ELF-1 (cell line): ENCODE measurements at places on chromosomes 5 and 9.

DNA sequence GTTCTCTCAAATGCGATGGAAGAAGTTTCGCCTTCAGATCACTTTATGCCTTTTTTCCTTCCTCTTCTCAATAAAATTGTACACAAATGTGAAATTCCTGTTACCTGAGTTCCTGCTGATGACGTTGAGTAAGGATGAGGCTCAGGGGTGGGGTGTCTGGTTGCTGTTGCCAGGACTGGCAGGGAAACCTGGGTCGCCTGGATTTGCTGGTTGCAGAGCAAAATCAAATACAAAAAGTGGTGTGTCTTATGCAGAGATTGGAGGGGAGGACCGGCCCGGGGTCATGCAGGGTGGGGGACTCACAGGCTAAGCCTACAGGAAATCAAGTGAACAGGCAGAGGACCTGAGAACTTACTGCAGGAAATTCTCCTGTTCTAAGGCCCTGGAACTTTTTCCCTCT, 39.2 kb downstream of the ANXA2R start:
- no peak for DNase-seq

DNA sequence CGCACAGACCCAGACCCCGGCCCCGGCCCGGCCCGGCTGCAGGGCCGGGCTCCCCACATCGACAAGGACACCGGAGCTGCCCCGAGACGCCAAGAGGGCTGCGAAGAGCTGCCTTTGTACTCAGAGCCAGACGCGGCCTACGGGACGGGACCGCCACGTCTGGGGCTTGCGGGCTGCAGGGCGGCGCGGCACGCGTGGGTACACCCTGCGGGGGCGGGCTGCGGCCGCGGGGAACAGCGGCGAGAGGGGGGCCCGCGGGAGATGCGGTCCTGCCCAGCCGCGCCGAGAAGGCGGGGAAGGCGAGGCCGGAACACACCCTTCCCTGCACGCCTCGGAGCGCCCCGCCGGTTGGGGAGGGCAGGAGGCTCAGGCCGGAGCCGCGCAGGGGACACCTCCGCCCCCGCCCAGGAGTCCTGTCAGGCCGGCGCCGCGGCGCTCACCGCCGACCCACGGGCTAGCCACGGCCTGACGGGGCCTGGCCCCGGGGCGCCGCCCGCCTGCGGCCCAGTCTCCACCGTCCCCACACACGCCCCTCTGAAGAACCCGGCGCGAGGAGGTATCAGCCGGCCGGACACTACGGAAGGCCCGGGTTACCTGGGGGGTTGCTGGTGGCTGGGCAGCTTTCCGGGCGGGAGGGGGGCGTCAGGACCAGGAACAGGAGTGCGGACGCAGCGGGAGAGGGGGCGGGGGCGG, 478 bp downstream of the RAB14 start:
- peak; percentile 36 for DNase-seq

GRCh38 chr9:99569840-99570239, 251.8 kb upstream of the NR4A3 start:
- DNase-seq, result no peak

- no peak for DNase-seq
These were observed 45.1 kb upstream of the PJA2 start for GRCh38 chr5:109454731-109455505.

DNA sequence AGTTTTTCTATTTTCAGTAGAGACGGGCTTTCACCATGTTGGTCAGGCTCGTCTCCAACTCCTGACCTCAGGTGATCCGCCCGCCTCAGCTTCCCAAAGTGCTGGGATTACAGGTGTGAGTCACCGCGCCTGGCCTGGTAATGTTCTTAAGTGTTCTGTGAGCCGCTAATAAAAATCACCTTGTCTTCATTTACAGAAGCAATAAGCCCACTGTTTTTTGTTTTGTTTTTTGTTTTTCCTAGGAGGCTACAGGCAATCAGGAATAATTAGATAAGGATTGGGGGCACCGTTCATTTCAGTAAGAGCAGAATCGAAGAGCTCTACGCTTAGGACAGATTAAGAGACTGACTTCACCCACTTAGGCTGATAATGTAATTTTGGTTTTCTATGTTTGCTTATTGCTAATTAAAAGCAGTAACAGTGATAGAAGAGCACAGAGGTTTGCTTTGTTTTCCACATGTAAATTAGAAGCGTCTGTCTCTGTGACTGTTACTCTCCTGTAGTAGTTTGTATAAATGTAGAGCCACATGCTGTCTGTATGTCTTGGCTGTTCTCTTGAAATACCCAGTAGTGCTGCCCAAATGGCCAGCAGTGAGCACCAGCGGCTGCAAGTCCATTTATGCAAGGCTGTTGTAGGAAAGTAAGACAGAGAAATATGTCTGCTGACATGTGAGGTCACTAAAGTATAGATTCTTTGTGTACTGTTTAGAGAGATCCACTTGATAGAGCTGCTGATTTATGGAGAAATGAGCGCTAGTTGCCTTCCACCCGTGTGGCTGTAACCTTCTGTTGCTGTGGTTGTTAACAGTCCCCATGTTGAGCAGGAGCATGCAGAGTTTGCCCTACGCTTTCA, 30.5 kb downstream of the TRIO start:
- no peak for DNase-seq

GRCh38 chr9:123111427-123112014, 78.1 kb downstream of the GPR21 start:
- no peak for DNase-seq

- no peak for DNase-seq
These were observed at the start of gene CARD9 for GRCh38 chr9:136373300-136374182. CARD9 (minus strand) TSS chr9:136373669; CDS start chr9:136372078, 1,591 bp downstream.

- no peak for DNase-seq
These were observed 74.7 kb downstream of the ZFAND5 start for GRCh38 chr9:72290311-72290710.

DNA sequence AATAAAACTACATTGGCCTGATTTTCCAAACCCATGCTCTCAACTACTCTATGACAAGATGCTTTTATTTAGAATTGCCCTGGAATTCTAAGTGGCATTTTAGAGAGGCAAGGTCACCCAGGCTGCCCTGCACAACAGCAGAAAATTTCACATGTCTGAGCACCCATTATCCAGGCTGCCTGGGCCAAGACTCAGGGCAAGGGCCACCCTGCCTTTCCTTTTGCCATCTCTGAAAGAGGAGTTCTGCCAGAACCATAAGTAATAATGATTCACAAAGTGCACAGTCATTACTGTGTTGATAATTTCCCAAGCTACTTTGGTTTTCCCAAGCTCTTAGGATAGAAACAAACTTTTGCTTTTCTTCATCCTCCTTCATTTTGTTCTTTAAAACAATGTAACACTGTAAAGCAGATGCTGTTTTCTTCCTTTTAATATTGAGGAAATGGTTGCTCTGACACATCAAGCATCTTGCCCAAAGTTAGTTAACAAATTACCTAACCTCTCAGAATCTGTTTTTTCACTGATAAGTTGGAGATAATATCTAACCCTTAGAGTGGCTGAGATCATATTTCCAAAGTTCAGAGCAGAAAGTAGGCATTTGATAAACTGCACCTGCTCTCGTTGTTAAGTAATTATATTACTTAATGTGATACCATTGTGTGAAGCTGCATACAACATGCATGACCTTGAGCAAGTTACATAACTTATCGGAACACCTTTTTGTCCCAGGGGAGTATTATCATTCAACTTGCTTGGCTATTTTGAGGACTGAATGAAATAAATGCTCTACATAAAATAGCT, 325.6 kb downstream of the PRELID2 start:
- DNase-seq, result no peak

- DNase-seq, result peak; percentile 19
These were observed 121.3 kb downstream of the RPS23 start for GRCh38 chr5:82156874-82157273.

- DNase-seq, result peak; percentile 85
These were observed 138.4 kb downstream of the LHFPL2 start for GRCh38 chr5:78509884-78510769.

DNA sequence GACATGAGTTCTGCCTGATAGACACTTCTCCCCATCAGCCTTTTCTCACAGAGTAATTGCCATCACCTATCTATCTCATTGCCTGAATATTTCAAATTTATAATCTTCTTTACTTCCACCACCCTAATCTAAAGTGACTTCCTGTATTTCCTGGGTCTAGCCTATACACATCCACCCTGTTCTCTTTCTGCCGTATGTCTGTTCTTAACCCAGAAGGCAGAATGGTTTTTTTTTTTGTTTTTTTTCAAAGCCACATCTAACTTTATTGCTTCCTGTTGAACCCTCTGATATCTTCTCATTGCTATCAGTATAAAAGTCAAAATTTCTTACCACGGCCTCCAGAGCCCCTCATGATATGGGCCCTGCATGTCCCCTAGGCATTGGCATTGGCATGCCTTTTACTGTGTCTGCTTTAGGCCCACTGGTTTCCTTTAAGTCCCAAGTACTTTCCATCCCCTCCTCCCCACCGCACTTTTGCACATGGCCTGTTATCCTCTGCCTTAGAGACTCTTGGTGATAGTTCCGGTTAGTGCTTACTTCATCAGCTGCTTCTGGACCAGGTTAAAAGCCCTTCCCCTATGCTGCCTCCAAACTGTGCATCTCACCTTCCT, 159.9 kb downstream of the MAN2A1 start:
- no peak for DNase-seq

- DNase-seq, result no peak
These were observed 38.9 kb upstream of the STX17 start for GRCh38 chr9:99867536-99867935.

GRCh38 chr9:38057416-38058195, 11.4 kb downstream of the SHB start:
- DNase-seq, result no peak

GRCh38 chr5:9347541-9348295, 198.2 kb downstream of the SEMA5A start:
- no peak for DNase-seq

- no peak for DNase-seq
These were observed 56.0 kb upstream of the AGXT2 start for GRCh38 chr5:35103637-35104299.

GRCh38 chr5:160646033-160646432, 206.0 kb downstream of the ATP10B start:
- DNase-seq, result no peak

GRCh38 chr5:159337016-159337955, 7.0 kb upstream of the IL12B start:
- DNase-seq, result no peak

DNA sequence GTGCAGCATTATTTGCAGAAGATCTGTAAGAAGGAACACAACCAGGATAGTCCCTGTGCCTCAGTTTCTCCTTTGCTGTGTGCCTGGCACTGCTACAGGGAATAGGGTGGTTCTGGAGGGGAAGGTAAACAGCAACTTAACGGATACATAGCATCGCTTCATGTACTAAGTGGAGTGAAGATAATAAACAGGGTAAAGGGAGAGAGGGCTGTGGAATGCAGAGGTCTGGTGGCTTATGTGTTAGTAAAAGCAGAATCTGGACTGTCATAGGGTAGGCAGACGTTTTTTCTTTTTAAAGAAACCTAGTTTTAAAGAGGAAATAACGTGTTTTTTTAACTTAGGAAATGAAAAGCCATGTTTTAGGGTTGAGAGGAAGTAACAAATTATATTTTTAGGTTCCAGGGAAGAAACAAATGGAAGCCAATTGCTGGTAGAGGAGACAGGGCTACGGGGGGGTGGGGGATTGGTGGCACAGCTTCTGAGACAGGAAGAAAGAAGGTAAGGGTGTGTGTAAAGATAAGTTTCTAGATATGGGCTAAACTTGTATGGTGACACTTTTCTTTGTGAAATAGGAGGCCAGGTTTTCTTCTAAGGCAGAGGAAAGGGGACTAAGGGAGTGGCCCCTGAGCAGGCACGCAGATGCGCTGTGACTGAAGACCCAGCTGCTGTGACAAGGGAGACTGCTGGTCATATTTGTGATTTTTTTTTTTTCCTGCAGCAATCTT, 1.3 kb downstream of the GNG10 start:
- peak; percentile 25 for DNase-seq

- no peak for DNase-seq
These were observed 111.8 kb upstream of the ASTN2 start for GRCh38 chr9:117526674-117527073.

DNA sequence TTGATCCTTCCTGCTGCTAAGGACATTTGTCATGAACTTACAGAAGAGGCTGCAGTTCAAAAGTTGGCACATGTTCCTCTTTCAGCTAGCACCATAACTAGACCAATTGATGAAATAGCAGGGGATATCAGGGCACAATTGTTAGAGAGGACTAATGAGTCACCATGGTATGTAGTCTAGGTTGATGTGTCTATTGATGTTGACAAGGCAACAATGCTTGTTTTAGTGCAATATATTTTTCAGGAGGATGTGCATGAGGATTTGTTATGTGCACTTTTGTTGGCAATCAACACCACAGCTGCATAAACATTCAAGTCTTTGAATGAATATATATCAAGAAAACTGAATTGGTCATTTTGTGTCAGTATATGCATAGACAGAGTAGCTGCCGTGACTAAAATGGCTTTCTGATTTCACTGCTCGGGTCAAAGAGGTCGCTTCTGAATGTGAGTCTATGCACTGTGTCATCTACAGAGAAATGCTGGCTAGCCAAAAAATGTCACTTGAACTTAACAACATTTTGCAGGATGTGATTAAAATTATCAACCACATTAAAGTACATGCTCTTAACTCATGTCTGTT, 68.0 kb downstream of the FGF10 start:
- DNase-seq, result no peak

DNA sequence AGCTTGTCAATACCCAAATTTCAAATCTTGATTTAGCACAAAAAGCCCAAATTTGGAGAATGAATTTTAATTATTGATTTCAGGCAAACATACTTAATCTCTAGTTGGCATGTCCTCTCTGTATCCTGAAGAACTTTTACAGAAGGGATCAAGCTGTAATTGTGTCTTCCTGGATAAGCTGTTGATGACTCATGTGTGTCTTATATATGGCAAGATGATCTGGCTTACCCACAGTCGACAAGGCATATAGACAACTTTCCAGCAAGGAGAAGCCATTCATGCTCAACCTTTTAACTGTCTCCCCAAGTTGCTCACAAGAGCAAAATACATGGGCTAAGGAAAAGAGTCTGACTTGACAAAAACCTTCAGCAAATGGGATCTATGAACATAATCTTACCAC, 112.5 kb upstream of the SLCO6A1 start:
- no peak for DNase-seq

DNA sequence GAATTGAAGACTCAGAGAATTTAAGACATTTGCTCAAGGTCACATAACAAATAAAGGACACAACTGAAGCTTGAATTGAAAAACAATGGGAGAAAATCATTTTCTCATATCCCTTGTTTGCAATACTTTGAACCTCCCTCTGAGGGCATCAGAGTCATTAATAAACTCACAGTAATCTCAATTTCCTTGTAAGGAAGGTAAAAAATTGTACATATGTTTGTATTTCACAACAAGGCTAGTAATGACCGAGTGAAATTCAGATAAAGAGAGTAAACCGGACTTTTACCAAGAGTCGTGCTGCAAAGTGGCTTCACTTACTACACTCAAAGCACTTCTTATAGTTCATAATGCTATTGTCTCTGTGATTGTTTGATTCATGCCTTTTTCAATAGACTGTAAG, 665.0 kb downstream of the NR2F1-AS1 start:
- DNase-seq, result no peak

GRCh38 chr5:35337340-35338156, 107.3 kb upstream of the PRLR start:
- peak; percentile 53 for DNase-seq

- peak; percentile 13 for DNase-seq
These were observed 124.4 kb downstream of the FANCC start for GRCh38 chr9:95193067-95193466.
